Mucosa of gallbladder (tissue), 1 donor: ENCODE measurements at places on chromosomes 2 and 18. TPM values are rescaled to one million over a fixed set of nuclear protein-coding genes. Genes with fewer than 3 reads are reported as not detected.

DNA sequence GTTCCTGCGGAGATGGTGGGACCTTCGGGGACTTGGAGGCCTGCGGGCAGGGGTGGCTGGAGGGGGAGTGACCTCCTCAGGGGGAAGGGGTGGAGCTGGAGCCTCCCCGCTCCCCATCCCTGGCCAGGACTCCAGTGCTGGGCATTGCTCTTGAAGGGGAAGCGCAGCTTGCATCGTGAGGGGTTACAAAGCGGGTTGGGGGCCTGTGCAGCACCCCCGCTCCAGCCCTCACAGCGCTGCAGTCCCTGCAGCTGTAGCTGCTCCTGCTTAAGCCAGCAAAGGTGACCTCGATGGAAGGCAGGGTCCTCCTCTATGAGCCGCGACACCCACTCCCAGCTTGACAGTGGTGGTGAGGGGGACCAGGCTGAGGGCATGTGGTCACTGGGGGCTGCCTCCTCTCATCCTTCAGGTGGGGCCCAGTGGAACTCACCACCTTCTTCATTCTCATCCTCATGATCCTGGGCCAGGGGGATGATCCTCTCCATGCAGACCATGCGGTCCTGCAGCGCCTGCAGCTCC, 36.7 kb upstream of the ANKRD62 start:
- no peak for DNase-seq

DNA sequence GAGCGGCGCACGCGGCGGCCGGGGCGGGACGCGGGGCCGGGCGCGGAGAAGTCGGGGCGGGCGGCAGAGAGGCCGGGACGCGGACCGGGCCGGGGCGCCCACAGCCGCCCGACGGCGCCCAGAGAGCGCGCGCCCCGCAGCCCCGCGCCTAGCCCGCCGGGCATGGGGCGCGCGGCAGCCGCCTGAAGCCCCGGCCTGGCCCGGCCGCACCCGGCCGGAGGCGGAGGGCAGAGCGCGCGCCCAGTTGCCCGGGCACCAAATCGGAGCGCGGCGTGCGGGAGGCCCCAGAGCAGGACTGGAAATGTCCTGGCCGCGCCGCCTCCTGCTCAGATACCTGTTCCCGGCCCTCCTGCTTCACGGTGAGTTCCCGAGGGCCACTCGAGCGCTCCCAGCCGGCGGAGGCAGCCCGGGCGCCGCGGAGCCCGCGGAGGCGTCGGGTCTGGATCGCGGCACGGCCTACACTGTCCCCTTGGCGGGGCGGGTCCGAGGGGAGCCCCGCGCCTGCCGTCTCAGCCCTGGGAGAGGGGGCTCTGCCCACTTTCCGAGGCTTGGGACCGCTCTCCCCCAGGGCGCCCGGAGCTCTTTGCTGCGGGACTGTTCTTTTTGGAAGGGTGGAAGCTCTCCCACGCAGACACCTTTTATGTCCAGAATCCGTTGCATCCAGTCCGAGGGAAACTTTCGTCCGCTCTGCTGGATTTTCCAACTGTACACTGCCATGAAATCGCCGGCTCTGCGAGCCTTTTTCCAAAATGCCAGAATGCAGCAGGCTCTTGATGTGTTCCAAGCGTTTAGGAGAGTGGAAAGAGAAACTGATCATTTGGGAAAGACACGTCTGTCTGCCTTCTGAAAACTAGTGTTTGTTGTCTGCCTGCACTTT, 484 bp downstream of the APCDD1 start:
- no peak for DNase-seq

DNA sequence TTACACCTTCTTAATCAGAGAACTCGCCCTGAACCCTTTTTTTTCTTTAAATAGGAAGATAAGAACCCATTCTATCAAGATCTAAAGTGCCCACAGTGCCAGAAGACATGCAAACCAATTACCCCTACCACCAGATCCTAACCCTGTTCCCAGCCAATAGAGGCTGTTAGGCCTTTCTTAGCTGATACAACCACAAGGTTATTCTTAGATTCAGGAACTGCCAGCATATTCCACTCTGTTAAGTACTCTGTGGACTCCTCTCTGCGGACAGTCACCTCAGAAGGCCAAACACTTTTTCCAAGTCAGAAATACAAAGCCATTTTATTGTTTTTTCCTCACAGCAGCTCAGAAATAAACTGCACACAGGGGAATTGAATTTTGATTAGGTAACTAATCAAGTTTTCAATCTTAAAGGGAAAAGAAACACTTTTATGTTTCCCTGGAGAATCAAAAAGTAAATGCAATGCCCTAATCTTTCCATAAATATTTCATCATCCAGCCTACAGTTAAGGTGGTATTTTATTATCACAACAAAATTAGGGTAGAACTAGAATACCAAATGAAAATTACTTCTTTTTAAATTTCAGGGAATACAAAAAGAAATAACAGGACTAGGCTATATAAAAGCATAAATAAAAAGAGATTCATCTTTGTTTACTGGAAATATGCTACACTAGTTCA, 111.4 kb downstream of the NBAS start:
- DNase-seq = no peak

DNA sequence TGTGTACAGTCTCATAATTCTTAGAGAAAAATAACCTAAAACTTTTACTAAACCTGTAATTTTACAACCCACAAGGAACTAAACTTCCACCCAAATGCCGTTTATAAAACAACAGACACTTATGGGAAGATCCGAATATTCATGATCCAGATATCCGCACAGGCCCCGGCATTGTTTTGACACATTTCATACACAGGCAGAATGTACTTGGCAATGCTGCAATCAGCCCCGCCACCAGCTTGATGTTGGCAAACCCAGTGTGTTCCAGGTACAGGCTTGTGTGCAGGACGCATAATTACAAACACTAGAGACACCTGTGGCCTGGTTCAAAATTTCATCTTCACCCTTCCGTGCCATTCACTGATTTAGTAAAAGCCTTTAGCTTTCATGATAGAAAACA, 393.0 kb upstream of the SALL3 start:
- DNase-seq = no peak

VIT gene
- total RNA-seq = 1.5 TPM

KLHL30 gene
- 2.0 TPM for total RNA-seq

REG1B gene
- total RNA-seq = 8.1 TPM
